Stimulated activated CD4-positive, alpha-beta T cell treated with anti-CD3 and anti-CD28 coated beads, Interleukin-1b, Interleukin-23, amount 100 ng/mL, for 48 hours (primary cell): ENCODE measurements at places on chromosomes 2 and 18.

- no peak for DNase-seq
Measured at GRCh38 chr2:31504311-31504710, 76.4 kb downstream of the SRD5A2 start.

- DNase-seq = no peak
Measured at GRCh38 chr2:46269544-46270273, 27.5 kb upstream of the EPAS1 start.

- DNase-seq = no peak
Measured at GRCh38 chr2:26620031-26620605, 21.0 kb downstream of the CIB4 start.

- no peak for DNase-seq
Measured at GRCh38 chr2:176582176-176582575, 312.9 kb downstream of the MTX2 start.

GRCh38 chr2:18899725-18900124, 310.4 kb upstream of the NT5C1B start:
- no peak for DNase-seq

DNA sequence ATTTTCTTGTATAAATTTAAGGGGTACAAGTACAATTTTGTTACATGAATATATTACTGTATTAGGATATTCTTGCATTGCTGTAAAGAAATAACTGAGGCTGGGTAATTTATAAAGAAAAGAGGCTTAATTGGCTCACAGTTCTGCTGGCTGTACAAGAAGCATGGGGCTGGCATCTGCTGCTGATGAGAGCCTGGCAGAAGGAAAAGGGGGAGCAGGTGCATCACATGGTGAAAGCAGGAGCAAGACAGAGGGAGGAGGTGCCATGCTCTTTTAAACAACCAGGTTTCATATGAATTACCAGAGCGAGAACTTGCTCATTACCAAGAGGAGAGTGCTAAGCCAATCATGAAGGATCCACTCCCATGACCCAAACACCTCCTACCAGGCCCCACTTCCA, 399.5 kb upstream of the RAB6C start:
- no peak for DNase-seq

DNA sequence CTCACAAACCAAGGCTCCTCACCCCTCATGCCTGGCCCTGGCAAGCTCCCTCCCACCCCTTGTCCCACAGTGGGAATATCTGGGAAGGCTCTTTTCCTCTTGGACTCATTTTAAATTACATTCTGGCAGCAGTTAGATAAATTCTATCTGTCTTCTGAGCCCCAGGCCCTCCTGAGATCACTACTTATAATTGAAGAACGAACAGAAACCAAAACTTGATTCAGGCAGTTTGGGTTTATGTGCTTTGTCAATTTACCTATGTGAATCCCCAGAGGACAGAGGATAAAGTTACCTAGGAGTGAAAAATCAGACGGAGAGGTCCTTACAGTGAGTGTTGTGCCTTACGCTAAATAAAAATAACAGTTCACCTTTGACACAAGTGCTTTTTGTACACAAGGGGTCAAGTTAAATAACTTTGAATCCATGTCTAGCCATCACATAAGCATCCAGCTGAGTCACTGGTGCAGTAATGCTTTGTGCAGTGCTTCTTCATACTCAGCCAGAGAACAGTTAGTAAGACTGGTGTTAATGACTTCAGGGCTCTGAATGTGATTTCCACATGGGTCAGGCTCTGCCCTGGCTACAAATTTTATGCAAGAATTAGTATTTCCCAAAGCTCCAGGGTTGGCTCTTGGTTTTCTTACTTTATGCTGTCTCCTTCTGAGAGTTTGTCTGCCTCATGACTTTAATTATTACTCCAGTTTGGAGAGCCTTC, 329.3 kb downstream of the INSIG2 start:
- no peak for DNase-seq

- no peak for DNase-seq
Measured at GRCh38 chr2:218834685-218835084, 3.1 kb upstream of the PRKAG3 start.

GRCh38 chr2:219477815-219478214, 20.9 kb upstream of the GMPPA start:
- DNase-seq = no peak

DNA sequence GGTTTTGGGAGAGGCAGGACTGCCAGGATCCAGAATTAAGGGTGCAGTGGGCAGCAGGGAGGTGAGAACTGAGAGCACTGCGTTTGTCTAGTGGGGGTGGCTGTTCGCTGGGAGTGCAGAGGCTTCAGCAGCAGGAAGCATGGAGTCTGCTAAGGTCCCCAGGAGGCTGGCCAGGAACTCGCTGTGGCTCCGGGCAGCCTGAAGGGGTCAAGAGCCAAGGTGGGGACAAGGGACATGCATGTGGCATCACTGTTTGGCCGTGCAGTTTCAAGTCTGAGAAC, 43.2 kb upstream of the SEMA4C start:
- no peak for DNase-seq

GRCh38 chr2:65017335-65017734, 28.1 kb downstream of the SLC1A4 start:
- no peak for DNase-seq
